ENCODE measurements at places on chromosomes 16 and 17.

- no peaks in the 10 kb centered on the region for H3K4me1 ChIP-seq
- H3K36me3 ChIP-seq, result no peaks in the 10 kb centered on the region
- DNase-seq, result no peak
- no peak overlapping the region for H3K4me3 ChIP-seq
- H3K27me3 ChIP-seq, result peaks cover 72% of the 10 kb centered on the region
Measured at GRCh38 chr17:27939474-27940465, 46.6 kb upstream of the LYRM9 start.

DNA sequence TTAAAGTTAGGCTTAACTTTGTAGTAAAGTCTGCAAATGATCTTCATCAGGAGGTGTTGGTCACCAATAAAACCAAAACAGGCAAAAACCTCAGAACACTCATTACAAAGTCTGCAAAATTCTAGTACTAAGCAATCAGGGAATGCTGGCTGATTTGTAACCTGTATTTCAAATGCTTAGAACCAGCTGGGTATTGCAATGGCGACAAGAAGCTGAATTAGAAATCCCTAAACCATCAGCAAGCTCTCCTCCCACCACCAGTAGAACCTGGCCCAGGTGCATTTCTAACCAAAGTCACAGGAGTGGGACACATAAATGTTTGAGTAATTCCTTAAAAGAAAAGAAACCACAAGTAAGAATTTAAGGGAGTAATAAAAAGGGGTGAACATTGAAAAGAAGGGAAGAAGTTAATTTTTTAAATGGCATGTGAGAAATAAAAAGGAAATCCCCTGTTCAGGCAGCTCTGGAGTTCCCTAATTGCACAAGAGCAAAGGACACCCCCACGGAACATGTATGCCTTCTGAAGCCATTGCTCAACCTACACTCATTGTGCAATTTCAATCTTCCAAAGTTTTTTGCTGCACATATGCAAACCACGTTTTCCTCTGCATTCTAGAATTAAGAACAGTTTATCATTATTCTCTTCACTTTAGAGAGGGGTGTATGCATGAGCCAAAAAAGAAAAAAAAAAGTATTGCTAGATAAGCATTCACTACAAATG, 102.9 kb downstream of the HIC1 start:
- DNase-seq, result no peak
- no peak overlapping the region for H3K4me3 ChIP-seq
- H3K27ac ChIP-seq, result no peak overlapping the region
- H3K4me1 ChIP-seq, result no peaks in the 10 kb centered on the region
- H3K27me3 ChIP-seq, result no peaks in the 10 kb centered on the region
- peaks cover 4% of the 10 kb centered on the region for H3K36me3 ChIP-seq

- H3K4me3 ChIP-seq, result no peak overlapping the region
- H3K27ac ChIP-seq, result no peak overlapping the region
- peaks cover 9% of the 10 kb centered on the region for H3K4me1 ChIP-seq
- no peaks in the 10 kb centered on the region for H3K36me3 ChIP-seq
- DNase-seq, result no peak
- no peaks in the 10 kb centered on the region for H3K27me3 ChIP-seq
Measured at GRCh38 chr17:4827399-4827798, 5.7 kb upstream of the MINK1 start.

- H3K36me3 ChIP-seq, result peaks cover 86% of the 10 kb centered on the region
- peak within 1 kb of the TSS; percentile 100 for H3K4me3 ChIP-seq
- peak; percentile 97 for DNase-seq
- peaks cover 39% of the 10 kb centered on the region for H3K4me1 ChIP-seq
- peak within 1 kb of the TSS; percentile 99 for H3K27ac ChIP-seq
Measured at GRCh38 chr17:37744961-37745800, at the start of gene HNF1B. Gene HNF1B, minus strand, starts transcription at chr17:37745059. Its CDS starts 175 bp downstream, at chr17:37744884.

DNA sequence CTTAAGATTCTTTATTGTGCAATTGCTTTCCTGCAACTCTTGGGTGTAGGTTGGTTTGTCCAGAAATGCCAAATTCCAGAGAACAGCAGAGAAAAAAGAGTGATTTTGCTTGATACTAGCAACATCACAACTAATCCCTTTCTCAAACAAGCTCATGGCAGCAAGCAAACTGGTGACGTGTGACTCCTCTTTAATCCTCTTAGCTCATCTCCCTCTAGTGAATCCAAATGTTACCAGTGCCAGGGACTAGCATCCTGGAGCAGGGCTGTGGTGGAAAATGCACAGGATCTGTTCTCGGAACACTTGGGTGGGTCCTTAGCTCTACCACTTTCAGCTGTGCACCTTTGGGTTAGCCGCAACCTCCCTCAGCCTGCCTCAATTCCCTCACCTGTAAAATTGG, 204.0 kb upstream of the CCL2 start:
- no peak for DNase-seq
- H3K27ac ChIP-seq, result no peak overlapping the region
- no peaks in the 10 kb centered on the region for H3K4me1 ChIP-seq
- H3K36me3 ChIP-seq, result no peaks in the 10 kb centered on the region
- peaks cover 41% of the 10 kb centered on the region for H3K27me3 ChIP-seq

DNA sequence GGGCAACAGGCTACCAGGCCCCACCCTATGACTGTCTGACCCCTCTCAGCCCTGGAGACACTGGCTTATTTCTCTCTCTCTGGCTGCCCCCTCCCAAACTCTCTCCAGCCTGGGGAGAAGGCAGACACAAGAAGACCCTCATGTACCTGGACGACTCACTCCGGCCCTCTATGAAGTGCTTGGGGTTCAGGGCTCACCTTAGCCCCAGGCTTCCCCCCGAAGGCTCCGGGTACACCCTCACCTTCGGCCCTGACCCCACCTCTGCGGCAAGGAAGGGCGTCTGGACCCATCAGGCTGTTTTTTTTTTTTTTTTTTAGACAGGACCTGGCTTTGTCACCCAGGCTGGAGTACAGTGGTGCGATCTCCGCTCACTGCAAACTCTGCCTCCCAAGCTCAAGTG, 906 bp upstream of the CARMIL2 start:
- DNase-seq, result no peak
- no peaks in the 10 kb centered on the region for H3K36me3 ChIP-seq
- H3K27ac ChIP-seq, result no peak overlapping the region
- H3K4me1 ChIP-seq, result no peaks in the 10 kb centered on the region

DNA sequence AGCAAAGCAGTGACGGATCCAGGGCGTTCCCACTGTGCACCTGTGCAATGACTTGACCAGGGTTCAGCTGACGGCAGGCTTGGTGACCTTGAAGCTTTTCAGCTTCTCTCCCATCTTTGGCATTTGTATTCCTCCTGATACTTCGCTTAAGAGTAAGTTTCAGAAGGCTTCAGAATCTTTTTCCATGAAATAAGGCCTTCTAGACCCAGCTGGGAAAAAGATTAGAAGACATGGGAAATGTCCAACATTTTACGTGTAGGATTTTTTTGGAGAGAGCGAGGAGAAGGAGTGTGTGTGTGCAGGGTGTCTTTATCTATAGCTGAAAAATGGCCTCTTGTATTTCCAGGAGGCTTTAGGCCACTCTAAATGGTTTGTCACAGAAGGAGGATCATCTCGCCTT, 104.1 kb downstream of the BANP start:
- peaks cover under 1% of the 10 kb centered on the region for H3K36me3 ChIP-seq
- H3K4me3 ChIP-seq, result no peak overlapping the region
- H3K27me3 ChIP-seq, result no peaks in the 10 kb centered on the region
- no peaks in the 10 kb centered on the region for H3K4me1 ChIP-seq
- DNase-seq, result no peak

DNA sequence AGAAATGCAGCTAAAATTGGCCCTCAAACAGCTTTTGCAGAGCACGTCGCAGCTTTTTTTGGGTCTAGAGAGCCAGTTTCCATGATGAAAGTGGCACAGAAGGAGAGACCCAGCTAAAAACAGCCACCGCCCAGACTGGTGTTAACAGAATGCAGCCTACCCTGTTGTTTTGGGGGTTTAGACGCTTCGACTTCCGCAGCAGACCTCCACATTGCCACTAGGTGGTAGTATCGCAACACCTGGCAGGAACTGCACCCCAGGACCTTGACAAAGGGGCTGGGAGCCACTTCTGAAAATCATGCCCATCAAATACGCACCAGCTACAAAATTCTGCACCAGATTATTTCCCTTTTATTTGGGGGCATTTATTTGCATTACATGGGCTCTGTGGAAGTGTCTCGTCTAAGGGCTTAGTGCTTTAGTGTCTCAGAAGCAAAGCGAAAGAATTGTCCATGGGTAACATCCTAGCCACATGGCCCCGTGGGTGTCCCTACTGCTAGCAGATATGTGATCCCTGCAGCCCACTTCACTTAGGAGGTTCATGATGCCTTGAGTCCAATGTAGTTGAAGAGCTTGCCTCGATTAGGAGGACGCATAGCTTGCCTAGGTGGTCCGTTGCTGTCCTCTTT, 167.1 kb downstream of the HAPSTR1 start:
- peaks cover 27% of the 10 kb centered on the region for H3K4me1 ChIP-seq
- H3K27ac ChIP-seq, result no peak overlapping the region
- DNase-seq, result peak; percentile 61

GRCh38 chr17:61524319-61524718, 66.7 kb downstream of the NACA2 start:
- no peak overlapping the region for H3K4me3 ChIP-seq
- H3K27me3 ChIP-seq, result peaks cover 19% of the 10 kb centered on the region
- H3K4me1 ChIP-seq, result no peaks in the 10 kb centered on the region
- no peak overlapping the region for H3K27ac ChIP-seq

DNA sequence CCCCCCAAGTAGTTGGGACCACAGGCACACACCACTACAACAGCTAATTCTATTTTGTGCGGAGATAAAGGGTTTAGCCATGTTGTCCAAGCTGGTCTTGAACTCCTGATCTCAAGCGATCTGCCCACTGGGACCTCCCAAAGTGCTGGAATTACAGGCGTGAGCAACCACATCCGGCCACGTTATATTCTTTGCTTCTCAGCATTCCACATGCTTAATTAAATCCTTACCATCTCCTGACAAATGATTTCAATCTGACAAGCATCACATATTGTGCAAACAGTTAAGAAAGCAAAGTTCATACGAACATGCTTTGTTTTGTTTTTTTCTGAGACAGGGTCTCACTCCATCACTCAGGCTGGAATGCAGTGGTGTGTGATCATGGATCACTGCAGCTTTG, 18.2 kb downstream of the HIGD1B start:
- H3K27me3 ChIP-seq, result no peaks in the 10 kb centered on the region
- H3K4me3 ChIP-seq, result no peak overlapping the region
- peaks cover 61% of the 10 kb centered on the region for H3K36me3 ChIP-seq
- no peak overlapping the region for H3K27ac ChIP-seq
- DNase-seq, result no peak
- no peaks in the 10 kb centered on the region for H3K4me1 ChIP-seq

GRCh38 chr17:39244600-39245570, 19.1 kb upstream of the STAC2 start:
- H3K4me1 ChIP-seq, result peaks cover 15% of the 10 kb centered on the region
- H3K27ac ChIP-seq, result peak overlapping the region; percentile 3
- no peak overlapping the region for H3K4me3 ChIP-seq
- H3K27me3 ChIP-seq, result peaks cover 26% of the 10 kb centered on the region
- peaks cover 21% of the 10 kb centered on the region for H3K36me3 ChIP-seq

- peaks cover 5% of the 10 kb centered on the region for H3K36me3 ChIP-seq
- H3K4me3 ChIP-seq, result peak overlapping the region; percentile 60
- no peak overlapping the region for H3K27ac ChIP-seq
- H3K4me1 ChIP-seq, result peaks cover 8% of the 10 kb centered on the region
- peaks cover 32% of the 10 kb centered on the region for H3K27me3 ChIP-seq
Measured at GRCh38 chr17:2055292-2056205, 646 bp downstream of the HIC1 start.

GRCh38 chr16:8084302-8084701, 506.0 kb downstream of the TMEM114 start:
- H3K4me1 ChIP-seq, result no peaks in the 10 kb centered on the region
- DNase-seq, result no peak
- H3K27me3 ChIP-seq, result no peaks in the 10 kb centered on the region
- no peak overlapping the region for H3K4me3 ChIP-seq
- H3K36me3 ChIP-seq, result no peaks in the 10 kb centered on the region

DNA sequence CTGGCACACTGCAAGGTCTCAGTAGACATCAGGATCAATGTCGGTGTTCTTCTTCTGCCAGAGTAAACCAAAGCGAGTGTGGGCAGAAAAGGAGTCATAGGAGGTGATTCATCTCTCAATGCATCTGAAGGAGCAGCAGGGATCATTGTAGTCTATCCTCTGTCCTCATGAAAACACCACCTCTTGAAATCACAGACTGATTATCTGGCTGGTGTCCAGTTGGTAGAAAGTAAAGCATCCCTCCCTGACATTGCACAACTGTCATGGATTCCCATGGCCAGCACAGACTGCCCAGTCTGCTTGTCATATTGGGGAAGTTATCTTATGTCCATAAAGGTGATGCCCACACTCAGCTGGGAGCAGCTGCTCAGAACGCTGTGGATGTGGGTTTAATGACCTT, 74.1 kb downstream of the ABCC12 start:
- H3K36me3 ChIP-seq, result no peaks in the 10 kb centered on the region
- no peak for DNase-seq
- no peak overlapping the region for H3K27ac ChIP-seq
- H3K27me3 ChIP-seq, result peaks cover 62% of the 10 kb centered on the region

- no peak for DNase-seq
- H3K27ac ChIP-seq, result no peak overlapping the region
- H3K27me3 ChIP-seq, result peaks cover 27% of the 10 kb centered on the region
- peaks cover 14% of the 10 kb centered on the region for H3K36me3 ChIP-seq
- peaks cover 9% of the 10 kb centered on the region for H3K4me1 ChIP-seq
Measured at GRCh38 chr16:31513126-31513525, 4.9 kb upstream of the RUSF1 start.

DNA sequence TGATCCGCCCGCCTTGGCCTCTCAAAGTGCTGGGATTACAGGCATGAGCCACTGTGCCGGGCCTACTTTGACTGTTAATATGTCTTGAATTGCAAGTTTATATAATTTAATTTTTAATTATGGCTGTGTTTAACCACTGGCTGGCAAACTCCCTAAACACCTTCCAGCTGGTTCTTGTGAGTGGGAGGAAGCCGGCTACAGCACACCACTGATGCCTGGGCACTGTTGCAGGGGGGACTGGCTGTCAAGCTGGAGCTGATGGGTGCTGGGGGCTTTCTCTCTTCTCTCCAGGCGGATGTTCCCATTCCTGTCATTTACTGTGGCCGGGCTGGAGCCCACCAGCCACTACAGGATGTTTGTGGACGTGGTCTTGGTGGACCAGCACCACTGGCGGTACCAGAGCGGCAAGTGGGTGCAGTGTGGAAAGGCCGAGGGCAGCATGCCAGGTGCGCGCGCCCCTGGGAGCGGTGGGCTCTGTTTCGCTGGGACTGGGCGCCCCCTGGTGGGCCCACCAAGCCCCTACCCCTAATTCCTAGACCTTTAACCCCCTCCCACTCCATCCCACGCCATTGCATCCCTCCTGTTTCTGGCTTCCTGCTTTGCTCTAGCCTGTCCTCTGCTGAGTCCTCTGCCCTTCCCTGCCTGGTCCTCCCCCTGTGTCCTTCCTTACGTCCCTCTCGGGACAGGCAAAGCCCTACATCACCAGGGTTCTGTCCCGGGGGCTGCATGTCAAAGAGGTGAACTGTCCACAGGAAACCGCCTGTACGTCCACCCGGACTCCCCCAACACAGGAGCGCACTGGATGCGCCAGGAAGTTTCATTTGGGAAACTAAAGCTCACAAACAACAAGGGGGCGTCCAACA, 9.5 kb downstream of the TBX21 start:
- DNase-seq, result peak; percentile 47
- H3K36me3 ChIP-seq, result no peaks in the 10 kb centered on the region
- no peaks in the 10 kb centered on the region for H3K4me1 ChIP-seq
- H3K27ac ChIP-seq, result no peak overlapping the region
- H3K4me3 ChIP-seq, result no peak overlapping the region
- H3K27me3 ChIP-seq, result peaks cover 75% of the 10 kb centered on the region

Data from Calu3 (cell line).